ENCODE measurements at places on chromosomes 6 and 20.

GRCh38 chr6:142303176-142303533, 1.3 kb downstream of the ADGRG6 start:
- no peak for DNase-seq

GRCh38 chr6:147170269-147170668, 33.9 kb upstream of the STXBP5 start:
- DNase-seq, result no peak

- DNase-seq, result no peak
Observed at GRCh38 chr6:107784669-107785068, 39.4 kb downstream of the SCML4 start.

DNA sequence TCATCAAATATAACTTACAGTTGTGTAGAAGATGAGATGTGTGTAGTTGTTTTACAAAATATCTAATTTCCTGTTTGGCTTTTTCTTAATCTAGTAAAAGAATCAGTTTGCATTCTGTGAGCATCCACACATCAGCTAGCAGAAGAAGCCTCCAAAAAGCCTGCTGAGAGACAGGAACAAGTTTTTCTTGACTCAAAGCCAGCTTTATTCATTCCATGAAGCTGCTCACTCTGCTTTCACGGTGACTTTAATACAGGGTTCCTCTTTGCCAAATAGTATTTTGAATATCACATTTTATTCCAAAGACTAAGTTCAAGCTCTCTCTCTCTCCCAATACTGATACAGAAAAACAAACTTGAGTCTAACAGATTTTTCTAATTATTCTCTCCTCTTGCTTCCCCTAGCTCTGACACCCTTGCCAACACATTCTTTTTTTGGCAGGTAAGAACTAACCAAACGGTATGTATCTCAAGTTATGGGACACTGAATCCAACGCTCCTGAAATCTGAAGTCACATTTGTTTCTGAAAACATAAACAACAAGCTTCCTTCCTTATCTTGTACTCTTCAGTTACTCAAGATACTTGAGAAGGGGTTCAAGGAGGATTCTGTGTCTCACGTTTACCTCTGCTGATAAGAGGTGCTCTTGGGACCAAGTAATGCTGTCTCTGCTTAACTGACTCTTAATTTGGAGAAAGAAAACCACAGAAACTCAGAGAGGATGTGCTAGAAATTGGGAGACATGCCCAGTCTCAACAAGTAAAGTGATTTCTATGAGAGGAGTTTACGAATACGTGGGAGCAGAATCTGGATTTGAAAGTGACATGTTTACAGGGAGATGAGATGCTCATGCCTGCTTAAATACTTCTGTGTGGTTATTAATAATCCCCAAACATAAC, 184.2 kb upstream of the SPTLC3 start:
- DNase-seq, result peak; percentile 76

- no peak for DNase-seq
Observed at GRCh38 chr20:10619427-10619826, 54.4 kb downstream of the JAG1 start.

GRCh38 chr6:127855542-127856159, 45.2 kb downstream of the THEMIS start:
- DNase-seq, result peak; percentile 2

DNA sequence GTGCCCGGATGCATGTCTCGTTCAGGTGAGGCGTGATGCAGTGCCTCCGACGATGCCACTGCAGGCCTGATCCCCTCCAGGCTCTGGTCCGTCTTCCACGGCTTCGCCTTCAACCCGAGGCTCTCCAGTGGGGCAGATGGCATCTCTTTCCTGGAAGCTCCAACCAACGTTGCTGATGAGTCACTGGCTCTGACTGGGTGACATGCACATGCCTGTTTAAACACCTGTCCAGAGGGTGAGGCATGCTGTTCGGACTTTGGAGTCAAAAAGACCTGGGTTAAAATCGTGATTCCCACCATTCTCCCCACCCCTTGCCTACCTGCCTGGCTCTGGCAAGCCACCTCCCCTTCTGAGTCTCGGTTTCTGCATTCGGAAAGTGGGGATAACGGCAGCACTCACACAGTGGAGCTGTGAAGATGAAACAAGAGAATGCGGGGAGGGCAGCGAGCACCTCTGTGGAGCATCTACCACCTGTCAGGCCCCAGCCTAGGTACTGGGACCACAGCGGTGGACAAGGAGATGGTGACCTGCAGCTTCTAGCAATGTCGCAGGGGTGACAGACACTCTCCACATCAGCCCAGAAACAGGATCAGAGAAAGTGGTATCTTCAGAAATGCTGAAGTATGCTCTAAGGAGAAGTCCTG, 8.5 kb upstream of the EDN3 start:
- DNase-seq, result no peak

DNA sequence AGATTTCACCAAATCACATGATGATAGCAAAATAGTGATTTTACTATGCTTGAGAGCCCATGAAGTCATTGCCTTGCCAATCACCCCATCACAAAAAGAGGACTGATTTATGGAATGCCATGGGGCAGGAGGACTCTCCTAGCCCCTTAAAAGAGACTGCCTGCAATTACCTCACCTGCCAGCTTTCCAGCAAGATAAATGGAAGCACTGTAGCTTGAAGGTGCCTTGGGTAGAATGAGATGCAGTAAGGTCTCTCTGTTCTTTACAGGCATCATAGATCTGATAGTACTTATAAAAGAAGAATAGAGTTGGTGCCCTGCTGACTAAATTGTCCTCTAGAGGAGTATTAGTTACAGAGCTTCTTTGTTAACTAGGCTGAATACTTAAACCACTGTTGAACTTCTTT, 242.3 kb downstream of the TMEM242 start:
- no peak for DNase-seq

DNA sequence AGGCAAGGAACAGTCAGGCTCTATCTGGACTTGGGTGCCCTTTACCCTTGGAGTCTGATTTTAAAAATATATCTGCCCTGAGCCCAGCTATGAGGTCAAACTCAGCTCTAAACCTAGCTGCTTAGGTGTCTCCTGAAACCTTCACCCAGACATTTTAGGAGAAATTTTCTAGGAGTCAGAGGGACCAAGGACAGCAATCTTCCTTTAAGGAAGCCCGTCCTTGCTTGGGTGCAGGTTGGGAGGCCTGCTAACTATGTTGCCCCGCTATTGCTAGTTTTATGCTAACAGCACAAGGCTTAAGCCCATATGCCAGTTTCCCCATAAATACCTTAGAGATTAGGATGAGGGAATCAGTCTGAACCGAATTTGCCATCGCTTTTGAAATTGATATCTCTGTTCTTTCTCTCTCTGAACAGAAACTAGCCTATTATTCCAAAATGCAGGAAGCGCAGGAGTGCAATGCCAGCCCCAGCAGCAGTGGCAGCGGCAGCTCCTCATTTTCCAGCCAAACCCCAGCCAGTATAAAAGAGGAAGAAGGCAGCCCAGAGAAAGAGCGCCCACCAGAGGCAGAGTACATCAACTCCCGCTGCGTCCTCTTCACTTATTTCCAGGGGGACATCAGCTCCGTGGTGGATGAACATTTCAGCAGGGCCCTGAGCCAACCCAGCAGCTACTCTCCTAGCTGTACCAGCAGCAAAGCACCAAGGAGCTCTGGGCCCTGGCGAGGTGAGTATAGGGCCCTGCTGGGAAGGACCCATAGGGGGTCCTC, 2.6 kb downstream of the VGLL2 start:
- DNase-seq, result no peak

GRCh38 chr6:75761489-75761888, 12.4 kb downstream of the MYO6 start:
- no peak for DNase-seq

GRCh38 chr20:49539481-49540231, 28.3 kb downstream of the PTGIS start:
- no peak for DNase-seq

DNA sequence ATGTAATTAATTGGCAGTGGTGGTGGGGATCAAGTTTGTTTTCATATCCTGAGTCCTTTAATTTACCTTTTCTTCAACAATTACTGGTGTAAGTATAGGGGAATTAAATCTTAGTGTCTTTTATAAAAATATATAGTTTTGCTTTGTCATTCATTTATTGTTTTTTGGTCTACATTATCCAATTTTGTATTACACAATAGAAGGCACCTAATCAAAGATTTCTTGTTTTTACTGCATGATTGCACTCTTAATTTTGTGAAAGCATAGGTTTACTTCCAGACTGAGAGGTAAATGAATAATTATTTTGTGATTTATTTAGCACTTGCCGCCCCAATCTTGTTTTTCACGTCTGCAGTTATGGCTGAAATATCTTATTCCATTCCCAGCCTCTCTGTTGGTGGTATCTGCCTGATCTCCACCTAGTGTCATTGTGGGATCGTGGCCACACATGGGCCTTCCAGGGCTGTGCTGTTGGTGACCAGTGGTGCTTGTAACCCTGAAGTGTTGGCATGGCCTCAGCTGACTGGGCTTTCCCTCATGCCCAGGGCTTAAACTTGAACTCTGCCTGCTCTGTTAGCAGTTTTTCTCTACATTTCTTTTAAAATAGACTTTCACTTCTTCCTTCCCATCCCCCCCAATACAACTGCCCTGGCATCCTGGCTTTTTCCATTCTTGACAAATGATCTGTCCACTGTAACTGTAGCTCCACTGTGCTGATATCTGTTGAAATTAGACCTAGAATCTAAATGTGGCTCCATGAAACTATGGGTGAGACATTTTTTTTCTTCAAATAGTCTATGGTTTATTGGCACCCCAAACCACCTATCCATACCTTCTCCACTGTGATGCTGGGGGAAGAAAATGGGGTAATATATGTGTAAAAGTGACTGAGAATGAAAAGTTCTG, 24.8 kb downstream of the E2F3 start:
- no peak for DNase-seq
